ENCODE measurements at places on chromosomes 3 and 15. TPM values are rescaled to one million over a fixed set of nuclear protein-coding genes. Genes with fewer than 3 reads are reported as not detected.

ACKR2 gene
- polyA plus RNA-seq = 0.25 TPM

ISL2 gene
- polyA plus RNA-seq = not detected

CDC25A gene
- polyA plus RNA-seq = 0.59 TPM

PARP15 gene
- polyA plus RNA-seq = 1.5 TPM

ACTRT3 gene
- 0.52 TPM for polyA plus RNA-seq

SNX33 gene
- 7.4 TPM for polyA plus RNA-seq

MKRN3 gene
- polyA plus RNA-seq = 0.04 TPM

MYH15 gene
- 0.12 TPM for polyA plus RNA-seq

SPTSSB gene
- 0.51 TPM for polyA plus RNA-seq

MUSTN1 gene
- polyA plus RNA-seq = 59.6 TPM

- DNase-seq = no peak
Measured at GRCh38 chr15:90114451-90114901, 12.2 kb upstream of the IDH2 start.

DNA sequence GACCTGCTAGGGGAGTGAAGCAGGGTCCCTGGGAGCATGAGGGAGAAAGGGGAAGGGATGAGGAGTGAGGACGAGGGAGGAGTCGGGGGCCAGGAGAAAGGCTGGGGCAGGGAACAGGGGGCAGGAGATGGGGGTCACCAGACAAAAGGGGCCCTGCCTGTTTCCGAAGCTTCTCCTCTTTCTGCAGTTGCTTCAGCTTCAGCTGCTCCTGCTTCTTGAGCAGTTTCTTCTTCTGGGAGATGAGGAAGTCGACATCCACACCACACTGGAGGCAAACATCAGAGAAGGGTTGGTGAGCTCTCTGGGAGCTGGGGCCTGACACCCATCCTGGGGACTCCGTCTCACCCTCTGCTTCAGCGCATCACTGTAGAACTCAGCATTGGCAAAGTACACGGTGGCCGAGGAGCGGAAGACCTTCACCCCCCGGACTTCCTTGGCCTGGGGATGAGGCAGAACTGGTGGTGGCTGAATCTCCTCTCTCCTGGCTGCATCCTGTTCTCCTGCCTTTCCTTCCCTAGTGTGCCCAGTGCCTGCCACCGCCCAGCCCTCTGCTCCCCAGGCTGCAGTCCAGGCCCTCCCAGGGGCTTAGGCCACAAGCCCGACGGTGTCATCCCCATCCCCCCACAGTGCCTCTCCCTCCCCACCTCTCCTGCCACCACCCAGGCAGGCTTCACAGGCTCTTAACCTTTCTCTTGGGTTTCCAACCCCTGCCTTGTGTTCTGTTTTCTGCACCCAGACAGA lies 6.8 kb downstream of the SLC26A6 start:
- no peak for DNase-seq

DNA sequence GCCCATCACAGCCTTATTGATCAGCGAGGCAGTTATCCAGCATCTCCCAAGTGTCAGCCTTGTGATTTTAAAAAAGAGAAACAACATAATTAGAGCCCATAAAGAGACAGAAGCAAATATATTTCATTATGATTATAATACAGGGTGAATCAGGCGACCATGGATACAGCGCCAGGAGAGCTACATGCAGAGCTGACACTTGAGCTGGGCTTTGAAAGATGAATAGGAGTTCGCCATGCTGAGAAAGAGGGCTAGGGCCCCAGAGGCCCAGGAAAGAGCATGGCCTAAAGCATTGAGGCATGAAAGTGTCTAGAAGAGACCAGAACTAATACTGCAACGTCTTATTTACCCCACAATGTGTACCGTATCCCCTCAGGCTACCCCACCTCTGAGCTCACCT lies 4.2 kb upstream of the CORO2B start:
- no peak for DNase-seq

GRCh38 chr15:90300988-90301706 lies 35.7 kb downstream of the NGRN start:
- DNase-seq = peak; percentile 61

DNA sequence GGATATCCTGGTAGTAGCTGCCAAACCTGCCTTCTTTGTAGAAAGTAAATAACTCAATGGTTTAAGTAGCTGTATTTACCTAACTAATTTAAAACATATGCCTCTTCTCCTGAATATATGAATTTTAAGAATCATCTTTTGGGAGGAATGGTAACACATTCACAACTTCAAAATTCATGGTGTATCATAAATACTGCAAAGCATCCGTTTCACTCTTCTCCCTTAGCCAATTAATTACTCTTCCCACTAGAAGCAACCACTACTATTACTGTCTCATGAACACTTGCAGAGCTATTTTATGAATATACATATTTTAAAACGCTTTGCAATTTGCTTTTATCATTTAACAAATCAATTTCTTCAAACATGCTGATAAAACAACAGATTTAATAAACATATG lies 59.0 kb upstream of the USP50 start:
- DNase-seq = no peak

DNA sequence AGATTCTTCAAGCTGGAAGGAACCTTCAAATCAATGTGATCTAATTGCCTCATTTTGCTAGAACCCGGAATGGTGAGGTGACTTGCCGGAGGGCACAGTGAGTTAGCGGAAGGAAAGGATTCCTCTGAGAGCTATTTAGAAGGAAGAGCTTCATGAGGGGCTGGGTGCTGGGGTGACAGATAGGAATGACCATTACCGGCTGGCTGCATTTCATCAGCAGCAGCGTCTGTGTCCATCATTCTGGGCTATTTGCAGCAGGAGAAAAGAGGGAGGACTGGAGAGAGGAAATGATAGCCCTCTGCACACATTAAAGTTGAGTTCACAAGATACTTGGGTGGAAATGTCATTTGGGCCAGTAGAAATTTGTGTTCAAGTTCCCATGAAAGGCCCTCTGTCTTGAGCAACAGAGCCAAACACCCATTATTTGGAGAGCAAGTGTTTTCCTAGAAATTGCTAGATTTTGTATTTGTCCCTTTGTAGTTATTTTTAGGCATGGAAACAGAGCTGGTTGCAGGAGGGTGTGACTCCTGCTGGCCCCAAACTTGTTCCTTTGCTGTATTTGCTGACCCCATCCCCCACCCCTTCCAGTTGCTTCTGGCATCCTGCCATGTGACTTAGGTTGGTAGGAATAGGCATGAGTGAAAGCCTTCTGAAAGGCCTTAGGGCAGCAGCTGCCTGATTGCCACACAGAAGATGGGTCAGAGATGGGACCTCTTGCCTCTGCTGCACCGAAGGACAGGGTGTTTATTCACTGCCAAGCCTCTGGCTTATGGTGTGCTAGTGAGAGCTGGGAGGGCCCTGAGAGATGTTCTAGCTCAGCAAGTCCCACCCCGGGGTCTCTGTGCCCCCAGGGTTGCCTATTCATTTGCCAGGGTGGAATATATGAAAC lies 87.5 kb upstream of the PLXNA1 start:
- no peak for DNase-seq

- DNase-seq = no peak
Measured at GRCh38 chr3:50551054-50551659, 16.4 kb downstream of the C3orf18 start.

- DNase-seq = peak; percentile 98
Measured at GRCh38 chr3:161220850-161221753, at the start of gene NMD3. TSS of gene NMD3 (plus strand) at chr3:161221311. CDS start at chr3:161222014, 703 bp downstream.

DNA sequence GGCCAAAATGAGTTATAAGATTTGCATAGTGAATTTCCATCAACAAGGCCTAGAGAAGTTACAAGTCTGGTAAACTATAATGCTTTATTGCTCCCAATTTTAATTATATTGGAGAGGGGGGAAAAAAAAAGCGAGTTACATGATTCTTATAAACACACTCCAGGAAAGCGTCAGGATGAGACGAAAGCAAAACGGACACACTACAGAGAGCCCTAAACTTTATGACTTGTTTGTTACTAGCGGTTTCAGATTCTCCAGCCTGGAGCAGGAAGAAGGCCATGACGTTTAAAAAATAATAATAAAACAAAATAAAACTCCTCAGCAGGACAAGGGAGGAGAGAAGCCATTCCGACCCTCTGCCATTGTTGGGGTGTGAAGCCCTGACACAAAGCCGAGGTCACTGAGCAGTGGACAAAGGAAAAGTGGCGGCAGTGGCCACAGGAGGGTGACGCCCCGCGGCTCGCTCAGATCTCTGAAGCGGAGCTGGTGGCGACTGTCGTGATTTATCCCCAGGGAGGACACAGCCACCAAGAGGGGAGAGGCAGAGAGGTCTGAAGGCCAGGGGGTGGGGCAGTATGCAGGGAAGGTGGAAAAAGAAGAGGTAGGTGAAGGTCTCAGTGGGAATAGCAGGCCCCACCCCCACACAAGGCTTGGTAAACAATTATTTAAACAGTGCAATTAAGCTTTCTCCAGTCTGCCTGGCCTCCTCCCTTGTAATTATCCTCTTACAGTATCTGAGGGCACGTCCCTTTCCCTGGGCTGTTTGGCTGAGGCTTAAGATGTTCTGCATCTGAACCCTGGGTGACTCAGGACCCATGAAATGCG lies 45.3 kb downstream of the ADAMTS9 start:
- no peak for DNase-seq

DNA sequence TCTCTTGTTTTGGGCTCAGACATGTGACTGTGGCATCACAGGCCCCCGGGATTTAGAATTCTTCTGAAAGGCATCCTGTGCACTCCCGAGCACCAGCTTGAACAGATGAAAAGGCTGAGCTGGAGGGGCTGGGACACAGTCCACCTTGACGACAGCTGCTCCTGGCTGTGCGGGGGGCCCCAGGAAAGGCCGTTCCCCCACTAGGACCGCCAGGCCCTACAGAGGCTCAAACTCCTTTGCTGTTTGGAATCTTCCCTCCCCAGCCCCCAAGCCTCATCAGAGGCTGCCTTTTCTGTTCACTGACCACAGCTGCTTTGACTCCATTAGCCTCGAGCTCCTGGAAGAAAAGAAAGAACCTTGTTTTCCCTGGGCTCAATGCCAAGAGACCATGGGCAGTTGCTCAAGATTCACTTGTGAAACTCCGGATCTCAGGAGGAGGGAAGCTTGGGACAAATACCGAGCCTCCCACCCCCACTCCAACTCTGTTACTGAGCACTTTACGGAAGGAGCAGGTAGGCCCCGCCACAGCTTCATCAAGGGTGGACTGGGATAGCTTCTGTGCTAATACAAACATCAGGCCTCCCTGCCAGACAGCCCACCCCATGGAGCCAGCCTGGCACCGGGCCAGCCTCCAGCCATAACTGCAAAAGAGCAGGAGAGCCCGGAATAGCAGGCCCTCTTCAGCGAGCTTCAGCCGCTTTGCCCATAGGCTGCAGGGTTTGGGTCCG lies 15.7 kb downstream of the CIDEC start:
- peak; percentile 51 for DNase-seq

GRCh38 chr3:127639173-127640041 lies 10.4 kb downstream of the PODXL2 start:
- DNase-seq = no peak

DNA sequence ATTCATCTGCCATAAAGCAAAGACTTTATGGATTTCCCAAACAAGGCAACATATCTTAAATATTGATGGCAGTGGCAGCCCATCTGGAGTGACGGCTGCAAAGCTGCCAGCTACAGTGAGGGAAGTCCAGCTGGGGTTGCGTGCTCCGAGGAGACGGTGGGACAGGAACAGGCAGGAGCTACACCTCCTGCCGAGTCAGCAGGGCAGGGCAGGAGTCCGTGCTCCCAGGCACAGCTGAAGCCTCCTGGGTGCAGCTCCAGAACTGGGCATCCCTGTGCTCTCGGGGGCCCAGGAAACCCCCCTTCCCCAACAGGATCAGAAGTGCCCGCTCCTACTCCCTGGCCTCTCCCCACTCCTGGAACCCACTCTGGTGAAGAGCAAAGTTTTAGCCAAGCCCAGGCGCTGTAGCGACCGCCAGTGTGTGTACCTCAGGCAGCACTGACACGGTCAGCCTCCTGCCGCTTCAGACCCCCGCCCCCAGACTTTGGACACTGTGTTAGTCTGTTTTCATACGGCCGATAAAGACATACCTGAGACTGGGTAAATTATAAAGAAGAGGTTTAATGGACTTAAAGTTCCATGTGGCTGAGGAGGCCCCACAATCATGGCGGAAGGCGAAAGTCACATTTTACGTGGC lies 556.4 kb upstream of the CCDC54 start:
- DNase-seq = no peak

DNA sequence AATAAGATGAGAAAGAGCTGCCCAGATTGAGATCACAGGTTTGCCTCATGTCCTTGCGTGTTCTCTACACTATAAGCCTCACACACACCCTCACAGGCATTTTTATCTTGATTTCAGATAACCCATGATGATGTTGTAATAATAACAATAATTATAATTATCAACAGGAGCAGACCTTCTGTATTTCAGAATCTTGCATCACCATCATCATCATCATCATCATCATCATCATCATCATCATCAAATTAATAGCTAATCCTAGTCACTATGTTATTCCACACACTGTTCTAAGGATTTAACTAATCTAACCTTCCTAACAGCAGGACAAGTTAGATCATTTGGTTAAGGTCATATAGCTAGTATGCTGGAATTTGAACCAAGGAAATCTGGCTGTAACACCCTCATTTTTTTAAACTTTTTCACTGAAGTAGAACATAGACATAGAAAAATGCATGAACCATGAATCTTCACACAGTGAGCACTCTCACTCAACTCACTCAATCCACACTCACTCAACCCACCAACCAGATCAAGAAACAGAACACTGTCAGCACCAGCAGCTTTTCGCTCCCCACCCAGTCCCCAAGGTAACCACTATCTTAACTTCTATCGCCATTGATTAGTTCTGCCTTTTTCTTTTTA lies 1.8 kb upstream of the SH2D7 start:
- DNase-seq = no peak

GRCh38 chr3:86744051-86744450 lies 246.9 kb downstream of the VGLL3 start:
- DNase-seq = no peak

DNA sequence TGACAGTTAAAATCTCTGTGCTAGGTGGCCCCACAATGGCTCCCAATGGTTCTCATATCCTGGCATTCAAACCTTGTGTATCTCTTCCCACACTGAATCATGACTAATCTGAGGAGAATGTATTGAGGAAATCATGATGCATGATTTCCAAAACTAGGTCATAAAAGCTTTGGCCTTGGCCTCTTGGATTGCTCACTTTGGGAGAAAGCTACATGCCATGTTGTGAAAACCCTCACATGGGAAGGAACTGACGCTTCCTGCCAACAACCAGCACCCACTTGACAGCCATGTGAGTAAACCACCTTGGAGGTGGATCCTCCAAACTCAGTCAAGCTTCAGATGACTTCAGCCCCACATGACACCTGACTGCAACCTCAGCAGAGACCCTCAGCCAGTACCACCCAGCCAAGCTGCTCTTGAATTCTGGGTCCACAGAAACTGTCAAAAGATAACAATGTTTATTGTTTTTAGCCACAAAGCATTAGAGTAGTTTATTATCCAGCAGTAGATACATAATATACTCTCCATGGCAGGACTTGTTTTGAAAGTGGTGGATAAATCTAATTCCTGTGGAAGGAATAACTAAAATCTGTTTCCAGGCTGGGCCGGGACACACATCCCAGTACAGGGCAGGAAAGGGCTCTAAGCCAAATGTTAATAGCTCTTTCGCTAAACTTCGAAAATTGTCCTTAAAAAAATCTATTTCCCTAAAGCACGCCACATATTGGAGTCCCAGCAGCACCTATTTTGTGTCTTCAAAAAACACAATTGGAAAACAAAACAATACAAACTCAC lies 1.0 kb upstream of the ZNF620 start:
- DNase-seq = no peak

GRCh38 chr15:100147828-100148227 lies 193.9 kb downstream of the ADAMTS17 start:
- DNase-seq = no peak

- DNase-seq = peak; percentile 60
Measured at GRCh38 chr15:55108858-55109518, 87.8 kb downstream of the RSL24D1 start.

- DNase-seq = no peak
Measured at GRCh38 chr3:64260431-64260830, 35.2 kb upstream of the PRICKLE2 start.

- no peak for DNase-seq
Measured at GRCh38 chr15:77901921-77902750, 175.4 kb downstream of the TBC1D2B start.
